ENCODE measurements at places on chromosomes 13 and 19. TPM values are rescaled to one million over a fixed set of nuclear protein-coding genes. Genes with fewer than 3 reads are reported as not detected.

DNA sequence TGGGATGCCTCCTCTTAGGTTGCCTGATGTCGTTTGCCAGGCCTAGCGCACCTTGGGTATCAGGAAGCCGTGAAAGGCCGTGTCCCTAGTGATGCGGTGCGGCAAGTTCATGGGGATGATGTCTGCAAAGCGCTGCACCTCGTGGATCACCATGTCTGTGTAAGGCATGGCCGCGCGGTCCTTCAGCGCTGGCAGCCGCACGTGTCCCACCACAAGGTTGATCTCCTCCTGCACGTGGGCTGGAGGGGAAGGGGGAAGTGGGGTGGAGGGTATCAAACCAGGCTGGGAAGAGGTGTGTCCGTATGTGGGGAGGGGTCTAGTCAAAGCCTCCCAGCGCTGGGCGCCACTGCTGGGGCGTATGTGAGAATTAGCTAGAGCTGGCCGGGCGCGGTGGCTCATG is 23.2 kb downstream of the EGLN2 start:
- DNase-seq: no peak

GRCh38 chr19:50749490-50749889 is 20.8 kb upstream of the GPR32 start:
- no peak for DNase-seq

GRCh38 chr19:30403203-30403985 is 31.2 kb downstream of the ZNF536 start:
- no peak for DNase-seq

GRCh38 chr13:51999510-51999911 is 11.7 kb downstream of the ATP7B start:
- peak; percentile 47 for DNase-seq

The RAP2A gene
- total RNA-seq: 32.1 TPM

The NLRP5 gene
- total RNA-seq: not detected

GRCh38 chr13:82688400-82688994 is 1193.8 kb downstream of the SLITRK1 start:
- DNase-seq: peak; percentile 2

DNA sequence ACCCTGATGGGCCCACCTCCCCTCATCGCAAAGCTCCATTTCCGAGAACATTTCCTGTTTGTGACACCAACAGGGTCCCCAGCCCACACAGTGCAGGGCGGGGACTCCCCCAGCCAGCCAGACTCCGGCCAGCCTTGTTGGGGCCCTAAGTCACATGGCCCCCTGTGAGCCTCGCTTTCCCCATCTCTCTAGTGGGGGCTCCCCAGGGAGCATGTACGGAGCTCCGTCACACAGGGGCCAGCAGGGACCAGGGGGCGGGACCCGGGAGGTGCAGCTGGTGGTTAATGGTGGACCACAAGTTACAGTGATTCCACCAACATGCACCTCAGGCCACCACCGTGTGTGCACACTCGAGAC is 1.7 kb downstream of the TBXA2R start:
- no peak for DNase-seq

The CYP4F2 gene
- total RNA-seq: 1.9 TPM

- DNase-seq: no peak
Measured at GRCh38 chr19:5125797-5126497, 157.0 kb downstream of the KDM4B start.

GRCh38 chr19:39111593-39112199 is 13.9 kb upstream of the PAK4 start:
- DNase-seq: no peak

The FOSB gene
- 18.3 TPM for total RNA-seq

The ZNF490 gene
- 10.2 TPM for total RNA-seq

The CPB2 gene
- total RNA-seq: not detected

The NXNL1 gene
- total RNA-seq: not detected

DNA sequence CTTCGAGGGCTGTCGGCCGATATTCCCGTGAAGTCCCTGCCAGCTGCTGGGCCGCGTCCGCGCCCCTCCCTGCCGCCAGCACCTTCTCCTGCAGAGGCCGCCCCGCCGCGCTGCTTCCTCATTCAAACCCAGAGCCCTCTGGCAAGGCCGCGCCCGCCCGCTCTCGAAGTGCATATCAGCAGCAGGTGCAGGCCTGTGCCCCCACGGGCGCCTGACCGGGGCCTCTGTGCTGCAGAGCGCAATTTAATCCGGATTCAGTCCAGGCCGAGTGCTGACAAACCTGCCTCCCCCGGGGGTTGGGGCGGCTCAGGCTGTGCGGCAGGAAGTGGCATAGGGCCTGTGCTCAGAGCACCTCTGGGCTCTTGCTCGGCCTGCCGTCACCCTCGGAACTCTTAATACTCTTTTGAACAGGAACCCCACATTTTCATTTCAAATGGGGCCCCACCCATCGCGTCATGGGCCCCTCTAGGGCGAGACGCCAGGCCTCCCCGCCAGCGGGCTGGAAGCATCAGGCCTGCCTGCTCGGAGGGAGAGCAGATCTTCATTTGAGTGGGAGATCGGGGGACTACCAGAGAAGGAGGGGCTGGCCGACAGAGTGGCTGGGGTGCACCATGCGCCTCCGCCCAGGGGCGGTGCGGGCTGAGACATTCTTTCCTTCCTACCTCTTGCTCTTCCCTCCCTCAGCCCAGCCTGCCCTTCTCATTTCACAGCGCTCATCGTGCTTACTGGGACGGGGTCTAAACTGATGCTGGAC is 125.7 kb downstream of the TNFRSF19 start:
- no peak for DNase-seq

The ZNF729 gene
- total RNA-seq: not detected

DNA sequence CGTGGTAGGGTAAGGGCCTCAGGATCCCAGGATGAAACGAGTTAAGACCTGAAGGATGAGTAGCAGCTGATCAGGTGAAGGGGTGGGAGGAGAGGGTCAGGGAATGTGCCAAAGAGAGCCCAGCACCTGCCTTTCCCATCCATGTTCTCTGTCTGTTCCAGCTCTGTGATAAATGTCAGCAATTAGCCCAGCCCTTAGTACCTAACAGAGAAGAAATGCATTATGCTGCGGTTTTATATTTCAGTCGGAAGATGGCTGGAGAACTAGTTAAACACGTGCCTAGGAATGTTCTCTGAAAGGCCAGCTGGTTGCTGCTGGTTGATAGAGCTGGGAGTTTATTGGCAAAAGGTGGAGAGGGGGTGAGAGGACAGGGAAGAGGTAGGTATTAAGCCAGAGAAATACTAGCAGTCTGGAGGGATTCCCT is 268.2 kb downstream of the SHISA2 start:
- DNase-seq: no peak

DNA sequence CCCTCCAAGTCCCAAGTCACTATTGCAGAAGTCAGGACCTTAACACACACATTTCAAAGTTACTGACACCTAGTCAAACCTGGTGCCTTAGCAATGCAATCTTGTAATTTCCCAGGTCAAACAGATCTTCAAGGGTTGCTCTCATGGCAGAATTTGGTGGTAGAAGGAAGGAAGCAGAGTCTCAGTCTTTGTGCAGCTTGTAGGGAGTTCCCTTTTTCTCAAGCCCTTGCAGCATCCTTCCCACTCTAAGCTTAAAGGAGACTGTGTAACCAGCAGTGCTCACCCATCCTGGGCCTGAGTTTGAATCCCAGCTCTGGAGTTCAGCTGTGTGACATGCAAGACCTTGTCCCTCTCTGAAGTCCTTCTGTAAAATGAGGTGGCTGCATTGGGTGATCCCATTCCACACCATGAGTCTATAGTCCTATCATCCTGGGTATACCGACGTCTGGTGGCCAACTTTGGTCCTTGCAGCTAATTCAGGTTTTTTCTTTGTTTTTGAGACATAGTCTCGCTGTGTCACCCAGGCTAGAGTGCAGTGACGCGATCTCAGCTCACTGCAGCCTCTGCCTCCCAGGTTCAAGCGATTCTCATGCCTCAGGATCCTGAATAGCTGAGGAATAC is 9.8 kb downstream of the SIGLEC10 start:
- peak; percentile 11 for DNase-seq

- DNase-seq: no peak
Measured at GRCh38 chr13:50468849-50469669, 374.4 kb downstream of the DLEU7 start.
